NCI-H1092 (cell line): ENCODE measurements at places on chromosomes 1 and 21.

- DNase-seq: no peak
Measured at GRCh38 chr1:178544531-178544930, 31.6 kb downstream of the TEX35 start.

GRCh38 chr1:41666981-41667631 lies 182.6 kb upstream of the EDN2 start:
- no peak for DNase-seq

DNA sequence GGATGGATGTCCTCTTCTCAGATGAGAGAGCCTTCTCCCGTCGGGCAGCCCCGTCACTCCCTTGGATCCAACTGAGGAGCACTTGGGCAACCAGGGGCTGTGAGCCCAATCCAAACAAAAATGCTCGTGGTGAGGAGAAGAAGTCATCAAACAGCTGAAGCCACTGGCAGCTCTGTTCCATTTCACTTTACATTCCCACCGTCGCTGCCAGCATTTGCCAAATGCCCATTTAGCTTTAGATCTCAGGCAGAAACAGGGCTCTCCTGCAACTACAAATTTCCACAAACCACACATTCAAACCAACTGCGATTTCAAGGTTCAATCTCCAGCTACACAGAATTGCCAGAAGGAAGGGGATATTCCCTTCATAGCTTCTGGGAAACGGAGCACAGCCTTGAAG lies 634.6 kb downstream of the SMYD3 start:
- DNase-seq: no peak

DNA sequence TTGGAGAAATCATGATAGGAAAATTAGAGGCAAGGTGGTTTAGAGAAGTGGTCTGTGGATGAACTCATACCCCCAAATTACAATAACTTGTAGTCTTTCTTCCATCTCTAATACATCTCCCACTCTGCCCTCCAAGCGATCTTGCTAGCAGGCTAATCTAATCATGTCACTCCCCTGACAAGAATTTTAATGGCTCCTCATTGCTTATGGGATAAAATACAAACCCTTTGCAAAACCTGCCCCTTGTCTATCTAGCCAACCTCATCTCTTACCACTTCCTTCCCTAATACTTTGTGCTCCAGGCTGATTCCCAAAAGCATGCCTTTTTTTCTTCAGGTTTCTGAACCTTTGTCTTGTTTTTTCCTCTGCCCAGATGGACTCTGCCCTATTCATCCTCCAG lies 71.3 kb upstream of the LRRN2 start:
- DNase-seq: no peak

DNA sequence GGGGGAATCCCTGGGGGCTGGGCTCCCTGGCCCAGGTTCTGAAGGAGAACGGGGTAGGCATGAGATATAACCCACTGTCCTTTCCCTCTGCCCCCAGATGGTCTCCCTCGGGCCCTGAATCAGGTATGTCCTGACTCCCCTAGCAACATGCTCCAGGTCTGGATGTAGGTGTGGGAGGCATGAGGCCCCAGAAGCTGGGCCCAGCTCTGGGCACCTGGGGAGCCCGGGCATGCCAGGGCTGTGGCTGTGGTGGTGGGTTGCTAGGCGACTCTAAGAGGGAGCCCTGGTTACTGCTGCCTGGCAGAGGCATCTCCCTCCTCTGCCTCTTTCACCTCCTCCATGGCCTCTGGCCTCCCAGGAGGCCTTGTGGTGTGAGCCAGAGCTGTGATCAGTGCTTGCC lies 16.2 kb downstream of the FOXO6 start:
- DNase-seq: no peak

GRCh38 chr1:75276385-75276784 lies 142.2 kb downstream of the LHX8 start:
- DNase-seq: no peak

DNA sequence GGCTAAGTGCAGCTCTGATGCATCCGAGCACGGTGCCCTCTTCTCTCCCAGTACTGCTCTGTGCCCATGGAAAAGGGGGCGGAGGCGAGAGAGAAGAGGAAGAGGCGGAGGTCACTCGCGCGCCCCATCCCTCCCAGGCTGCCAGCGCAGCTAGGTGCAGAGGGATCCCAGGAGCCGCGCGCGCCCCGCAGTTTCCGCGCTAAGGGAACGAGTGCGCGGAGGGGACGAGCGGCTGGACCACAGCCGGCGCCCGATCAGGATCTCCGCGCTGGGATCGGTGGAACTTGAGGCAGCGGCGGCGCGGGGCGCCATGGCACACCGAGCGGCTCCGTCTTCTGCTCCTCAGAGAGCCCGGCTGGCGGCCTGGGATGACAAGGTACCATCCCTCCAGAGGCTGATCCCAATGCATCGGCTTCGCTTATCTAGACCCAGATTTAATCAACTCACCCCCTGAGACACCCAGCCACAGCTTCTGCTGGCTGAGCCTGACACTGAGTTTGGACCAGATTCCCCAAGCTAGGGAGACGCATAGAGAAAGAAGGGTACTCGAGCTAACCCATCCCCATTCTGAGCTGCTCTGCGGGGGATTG lies at the start of gene PTGFR:
TSS of gene PTGFR (plus strand) at position 114 of the 590 bp plus-strand sequence. CDS start 1,770 bp downstream, outside the sequence.
- no peak for DNase-seq

- DNase-seq: no peak
Measured at GRCh38 chr1:202186327-202186726, 7.3 kb upstream of the LGR6 start.

- DNase-seq: no peak
Measured at GRCh38 chr1:11352816-11353799, 80.1 kb downstream of the UBIAD1 start.

DNA sequence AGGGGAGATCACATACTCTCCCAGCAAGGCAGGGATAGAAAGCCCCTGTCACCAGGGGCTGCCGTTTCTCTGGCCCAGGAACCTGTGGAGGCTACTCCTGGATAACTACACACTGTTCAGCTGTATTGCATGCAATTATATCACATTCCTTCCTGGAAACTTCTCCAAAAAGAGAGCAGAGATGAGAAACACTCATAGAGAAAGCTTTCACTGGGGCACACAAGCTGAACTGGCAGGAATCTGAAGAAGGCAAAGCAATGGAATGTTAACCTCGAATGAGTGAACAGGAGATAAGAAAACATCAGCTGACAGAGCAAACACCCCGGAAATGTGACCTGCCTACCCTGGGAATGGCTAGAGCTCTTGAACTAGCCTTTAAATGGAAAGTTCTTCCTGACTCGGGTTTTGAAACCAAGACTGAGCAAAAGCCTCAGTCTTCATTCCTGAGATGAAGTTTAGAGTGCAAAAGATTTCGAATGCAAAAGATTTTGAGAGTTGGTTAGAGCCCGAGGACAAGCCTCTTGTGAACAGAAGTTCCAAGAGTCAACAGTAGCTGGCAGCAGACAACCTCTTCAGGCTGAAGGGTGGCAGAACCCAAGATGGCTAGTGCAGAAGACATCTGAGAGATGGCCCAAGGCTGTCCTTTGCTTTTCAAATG lies 32.3 kb downstream of the CCN1 start:
- DNase-seq: no peak

- DNase-seq: no peak
Measured at GRCh38 chr1:190098756-190099155, 378.9 kb downstream of the BRINP3 start.

- DNase-seq: no peak
Measured at GRCh38 chr1:92995441-92996430, 34.5 kb upstream of the DIPK1A start.
